Natural killer cell treated with Interleukin-12 subunit alpha and Interleukin-12 subunit beta and Interleukin-15 and Interleukin-18, amount 100 ng/mL, for 72 hours (primary cell): ENCODE measurements at places on chromosomes 1 and 21. TPM values are rescaled to one million over a fixed set of nuclear protein-coding genes. Genes with fewer than 3 reads are reported as not detected.
A peak's percentile ranks its signal among the peaks of the same experiment; 100 is the strongest.

DNA sequence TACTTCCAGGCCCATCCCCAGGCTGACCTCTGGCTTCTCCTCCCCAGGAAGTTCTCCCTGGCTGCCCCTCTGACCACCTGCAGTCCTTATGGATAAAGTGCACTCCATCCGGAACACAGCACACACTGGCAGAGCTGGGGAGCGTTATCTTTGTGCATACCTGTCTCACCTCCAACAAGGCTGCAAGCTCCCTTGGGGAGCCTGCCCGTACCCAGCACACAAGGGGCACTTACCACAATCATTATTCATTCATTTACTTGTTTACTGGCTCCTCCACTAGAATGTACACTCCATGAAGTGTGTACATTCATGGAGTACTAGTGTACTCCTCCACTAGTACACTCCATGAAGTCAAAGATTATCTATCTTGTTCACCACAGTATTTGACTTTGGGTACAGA, 30.3 kb downstream of the GLIS1 start:
- DNase-seq = no peak

LRRC71 gene
- not detected for total RNA-seq

- no peak for DNase-seq
Measured at GRCh38 chr1:11731691-11732283, 4.1 kb upstream of the AGTRAP start.

DNA sequence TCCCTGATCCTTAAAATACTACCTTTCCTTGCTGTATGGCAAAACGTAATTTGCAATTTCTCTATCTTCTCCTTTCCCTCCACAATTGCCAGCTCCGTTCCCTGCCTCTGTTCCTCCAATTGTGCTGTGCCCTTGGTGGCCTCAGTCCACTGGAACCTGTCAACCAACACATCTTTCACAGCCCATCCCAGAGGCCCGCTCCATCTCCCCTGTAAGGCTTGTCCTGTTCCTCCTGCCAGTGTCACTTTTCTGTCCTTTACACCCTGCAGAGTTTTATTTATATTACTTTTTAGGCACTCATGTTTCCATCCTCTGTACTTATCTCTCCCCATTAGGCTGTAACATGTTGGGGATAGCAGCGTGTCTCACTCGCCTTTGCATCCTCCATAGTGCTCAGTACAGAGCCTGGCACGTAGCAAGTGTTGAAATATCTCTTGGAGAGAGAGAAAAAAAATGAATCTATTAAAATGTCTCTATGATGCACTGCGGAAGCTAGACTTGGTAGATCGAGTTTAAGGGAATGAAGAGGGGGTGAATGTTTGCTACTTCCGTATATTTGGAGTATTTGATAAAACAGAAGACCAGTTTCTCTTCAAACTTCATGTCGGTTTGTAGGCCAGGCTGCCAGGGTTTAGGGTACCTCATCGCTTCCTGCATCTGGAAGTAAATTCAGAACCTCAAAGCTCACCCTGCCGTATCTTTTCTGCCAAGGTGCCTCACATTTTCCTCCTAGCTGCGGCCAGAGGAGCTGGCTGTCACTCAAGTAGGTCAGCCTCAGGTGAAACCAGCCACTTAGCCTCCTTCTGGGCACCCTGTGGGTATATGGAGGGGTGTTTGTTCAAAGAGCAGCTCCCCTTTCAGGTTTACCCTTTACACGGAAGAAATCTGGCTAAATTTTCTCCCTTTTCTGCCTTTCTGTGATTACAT, 303.8 kb downstream of the TM2D1 start:
- no peak for DNase-seq

DNA sequence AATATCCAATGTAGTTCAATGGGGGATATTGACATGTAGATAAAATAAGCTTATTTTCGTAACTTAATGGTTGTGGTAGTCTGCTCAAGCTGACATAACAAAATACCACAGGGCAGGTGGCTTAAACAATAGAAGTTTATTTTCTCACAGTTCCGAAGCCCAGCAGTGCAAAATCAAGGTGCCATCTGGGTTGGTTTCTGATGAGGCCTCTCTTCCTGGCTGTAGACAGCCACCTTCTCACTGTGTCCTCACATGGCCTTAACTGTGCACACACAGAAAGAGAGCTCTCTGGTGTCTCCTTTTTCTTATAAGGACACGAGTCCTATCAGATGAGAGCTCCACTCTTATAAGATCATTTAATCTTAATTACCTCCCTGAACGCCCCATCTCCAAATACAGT, 64.8 kb upstream of the IPO9 start:
- DNase-seq = no peak

DNA sequence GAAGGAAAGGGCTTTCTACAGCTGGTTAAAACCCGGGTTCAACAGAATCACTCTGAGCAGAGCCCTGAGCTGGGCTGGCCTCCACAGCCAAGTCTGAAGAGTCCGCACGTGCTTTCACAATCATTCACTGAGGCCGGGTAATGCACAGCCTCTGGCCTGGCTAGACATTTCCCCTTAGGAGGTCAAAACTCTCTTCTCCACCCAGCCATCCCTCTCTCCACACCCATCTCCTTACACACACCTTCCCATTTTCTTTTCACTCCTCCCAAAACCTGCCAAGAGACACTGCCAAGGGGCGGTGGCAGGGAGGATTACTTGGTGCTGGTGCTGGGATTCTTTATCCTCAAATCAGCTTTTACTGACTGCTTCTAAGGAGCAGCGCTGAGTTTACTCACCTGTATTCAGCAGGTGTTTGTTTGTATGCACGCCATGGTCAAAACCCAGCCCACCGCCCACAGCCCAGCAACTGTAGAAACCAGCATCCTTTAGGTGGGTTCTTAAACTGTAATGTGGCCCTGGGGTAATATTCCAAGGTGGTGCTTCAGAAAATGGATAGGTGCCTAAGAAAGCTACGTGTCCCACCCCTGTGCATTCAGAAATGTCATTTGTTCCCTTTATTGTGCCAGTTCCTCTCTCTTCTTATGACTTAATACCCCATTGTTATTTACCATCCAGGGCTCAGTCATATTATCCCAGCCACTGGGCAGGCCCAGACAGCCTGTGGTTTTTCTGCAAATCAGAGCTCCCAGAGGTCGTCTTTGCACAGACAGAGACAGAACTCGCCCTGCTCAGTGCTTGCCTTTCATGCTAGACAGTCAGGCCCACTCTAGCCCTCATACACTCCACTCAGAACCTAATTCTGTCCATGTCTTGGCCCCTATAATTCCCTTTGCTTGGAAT, 80.2 kb downstream of the ADSS2 start:
- no peak for DNase-seq

MARK1 gene
- total RNA-seq = not detected

GRCh38 chr21:40176724-40177123, 309.5 kb downstream of the PCP4 start:
- DNase-seq = no peak

DNA sequence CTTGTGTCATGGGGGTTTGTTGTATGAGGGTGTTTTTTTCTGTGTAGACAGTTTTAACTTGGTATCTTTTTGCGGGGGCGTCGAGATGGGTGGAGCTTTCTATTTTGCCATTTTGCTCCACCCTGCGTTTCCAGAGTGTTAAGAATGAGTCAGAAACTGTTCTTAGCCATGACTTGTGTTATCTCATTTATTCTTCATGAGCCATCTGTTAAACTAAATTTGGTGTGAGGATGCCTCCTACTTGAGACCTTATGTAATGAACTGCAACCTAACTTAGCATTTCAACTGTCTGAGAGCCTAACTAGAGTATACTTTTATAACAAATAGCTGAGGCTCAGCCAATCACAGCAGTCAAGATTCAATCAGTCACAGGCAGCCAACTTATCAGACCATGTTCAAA, 1873.5 kb downstream of the NCAM2 start:
- no peak for DNase-seq

CNN3 gene
- 0.50 TPM for total RNA-seq

DNA sequence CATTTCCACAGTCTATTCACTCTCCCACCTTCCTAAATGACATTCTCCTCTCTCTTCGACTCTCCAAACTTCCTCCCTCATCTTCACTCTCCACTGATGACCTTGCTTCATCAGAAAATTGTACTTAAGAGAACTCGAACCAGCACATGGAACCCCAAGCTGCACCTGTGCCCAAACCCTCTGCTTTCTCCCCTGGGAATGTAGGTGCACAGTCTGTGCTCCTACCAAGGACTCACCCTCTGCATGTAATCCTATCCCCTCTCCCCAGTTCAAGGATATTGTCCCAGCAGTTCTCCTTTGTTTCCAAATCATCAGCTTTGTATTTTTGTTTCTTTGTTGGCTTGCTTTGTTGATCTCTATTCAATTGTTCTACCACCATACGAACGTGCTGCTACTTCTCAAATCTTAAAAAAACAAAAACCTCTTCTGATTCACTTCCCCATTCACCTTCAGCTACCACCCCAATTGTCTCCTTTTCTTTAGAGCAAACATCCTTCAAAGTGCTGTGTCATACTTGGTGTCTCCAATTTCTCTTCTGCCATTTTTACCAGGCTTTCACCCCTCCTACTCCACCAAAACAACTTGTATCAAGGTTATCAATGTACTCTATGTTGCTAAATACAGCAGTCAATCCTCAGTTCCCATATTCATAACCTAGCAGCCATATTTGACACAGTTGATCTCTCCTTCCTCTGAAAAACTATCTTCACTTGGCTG, 26.8 kb downstream of the RAB3B start:
- no peak for DNase-seq

TMEM82 gene
- not detected for total RNA-seq

DNA sequence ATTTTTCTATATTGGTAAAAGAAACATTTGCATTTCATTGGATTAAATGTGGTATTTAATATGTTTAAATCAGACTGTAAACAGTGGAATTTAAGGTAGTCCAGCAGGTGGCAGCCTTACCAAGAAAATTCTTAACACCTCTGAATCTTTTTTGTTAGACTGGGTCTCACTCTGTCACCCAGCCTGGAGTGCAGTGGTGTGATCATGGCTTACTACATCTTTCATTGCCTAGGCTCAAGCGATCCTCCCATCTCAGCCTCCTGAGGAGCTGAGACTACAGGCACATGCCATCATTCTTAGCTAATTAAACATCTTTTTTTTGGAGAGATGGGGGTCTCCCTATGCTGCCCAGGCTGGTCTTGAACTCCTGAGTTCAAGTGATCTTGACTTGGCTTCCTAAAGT, 98.8 kb downstream of the RABGAP1L start:
- DNase-seq = no peak

- DNase-seq = no peak
Measured at GRCh38 chr1:22953057-22953739, 19.5 kb downstream of the LACTBL1 start.

DNA sequence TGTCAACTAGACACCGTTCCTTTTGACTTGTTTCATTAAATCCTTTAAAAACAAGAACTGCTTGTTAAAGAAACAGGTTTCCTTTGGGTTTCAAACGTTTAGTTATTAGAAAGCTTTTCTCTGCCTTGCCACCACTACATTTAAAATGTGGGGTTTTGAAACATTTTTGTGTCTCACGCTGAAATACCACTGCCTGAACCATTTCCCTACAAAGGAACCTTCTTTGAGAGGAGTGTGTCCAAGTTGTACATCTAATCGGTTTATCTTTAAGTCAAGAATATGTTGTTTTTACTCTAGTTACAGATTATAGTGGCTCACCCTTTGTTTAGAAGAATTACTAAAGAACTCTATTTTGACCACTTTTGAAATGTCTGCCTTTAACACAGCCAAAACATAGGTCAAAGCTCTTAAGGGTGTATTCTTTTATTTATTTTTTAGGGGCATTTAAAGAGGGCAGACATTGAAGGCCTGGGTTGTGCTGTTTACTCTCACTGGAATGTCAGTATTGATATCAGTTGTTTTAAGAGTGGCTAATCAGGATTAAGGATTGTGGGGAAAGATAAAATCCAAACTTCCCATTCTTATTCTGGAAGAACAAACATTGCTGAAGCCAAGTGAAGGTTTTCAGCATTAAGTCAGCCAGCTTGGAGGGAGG, 143.4 kb downstream of the GALNT2 start:
- no peak for DNase-seq

IQGAP3 gene
- 6.4 TPM for total RNA-seq

GBP5 gene
- total RNA-seq = 305 TPM

KRTAP19-3 gene
- total RNA-seq = not detected

CD1B gene
- total RNA-seq = not detected

GRCh38 chr1:209850342-209850979, 22.7 kb downstream of the UTP25 start:
- DNase-seq = no peak

GPR37L1 gene
- total RNA-seq = not detected

GRCh38 chr1:74517599-74518051, 5.2 kb upstream of the LRRC53 start:
- DNase-seq = no peak

GRCh38 chr1:110630839-110631663, 24.9 kb upstream of the KCNA2 start:
- DNase-seq = peak; percentile 89

- DNase-seq = no peak
Measured at GRCh38 chr1:160496334-160496733, 26.7 kb downstream of the SLAMF6 start.

GRCh38 chr1:75487399-75487798, 123.5 kb downstream of the SLC44A5 start:
- no peak for DNase-seq

DNA sequence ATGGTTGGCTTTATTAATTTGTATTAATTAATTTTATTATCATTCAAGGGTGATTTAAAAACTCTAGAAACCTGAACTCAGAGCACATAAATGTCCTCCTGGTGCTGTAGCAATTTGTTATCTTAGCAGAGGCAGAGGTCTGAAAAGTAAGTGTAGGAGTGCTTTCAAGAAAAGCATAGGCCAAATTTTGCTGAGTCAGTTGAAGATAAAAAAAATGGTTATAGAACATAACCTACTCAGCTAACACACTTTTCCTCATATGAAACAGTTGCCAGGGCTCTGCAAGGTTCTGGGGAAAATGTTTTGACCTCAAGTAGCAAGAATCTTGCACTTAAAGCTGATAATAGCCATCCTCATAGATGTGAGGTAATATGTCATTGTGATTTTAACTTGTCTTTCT, 53.5 kb upstream of the CHODL start:
- DNase-seq = no peak

DNA sequence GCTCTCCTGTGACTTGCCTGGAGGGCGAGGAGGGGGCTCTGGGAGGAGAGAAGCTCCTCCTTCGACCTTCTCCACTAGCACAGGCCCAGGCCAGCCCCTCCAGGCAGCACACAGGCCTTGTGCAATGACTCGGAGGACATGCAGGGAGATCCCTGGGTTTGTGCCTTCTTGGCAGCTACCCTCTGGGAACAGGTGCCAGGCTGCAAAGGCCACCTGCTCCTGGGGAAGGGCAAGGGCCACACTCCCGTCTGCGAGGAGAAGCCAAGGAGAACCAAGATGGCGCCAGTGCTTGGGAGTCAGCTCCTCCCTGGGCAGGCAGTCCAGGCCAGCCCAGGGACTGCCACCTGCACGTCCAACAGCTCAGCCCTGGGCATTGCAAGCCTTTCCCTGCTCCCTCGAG, 15.3 kb downstream of the CASZ1 start:
- peak; percentile 13 for DNase-seq

GRCh38 chr21:38691631-38692030, 114.1 kb upstream of the ETS2 start:
- DNase-seq = no peak

TEDDM1 gene
- not detected for total RNA-seq

GRCh38 chr1:94549706-94550105, 8.1 kb upstream of the F3 start:
- DNase-seq = no peak

RGS7 gene
- not detected for total RNA-seq
